ENCODE measurements at places on chromosomes 16 and 17. TPM values are rescaled to one million over a fixed set of nuclear protein-coding genes. Genes with fewer than 3 reads are reported as not detected.

DNA sequence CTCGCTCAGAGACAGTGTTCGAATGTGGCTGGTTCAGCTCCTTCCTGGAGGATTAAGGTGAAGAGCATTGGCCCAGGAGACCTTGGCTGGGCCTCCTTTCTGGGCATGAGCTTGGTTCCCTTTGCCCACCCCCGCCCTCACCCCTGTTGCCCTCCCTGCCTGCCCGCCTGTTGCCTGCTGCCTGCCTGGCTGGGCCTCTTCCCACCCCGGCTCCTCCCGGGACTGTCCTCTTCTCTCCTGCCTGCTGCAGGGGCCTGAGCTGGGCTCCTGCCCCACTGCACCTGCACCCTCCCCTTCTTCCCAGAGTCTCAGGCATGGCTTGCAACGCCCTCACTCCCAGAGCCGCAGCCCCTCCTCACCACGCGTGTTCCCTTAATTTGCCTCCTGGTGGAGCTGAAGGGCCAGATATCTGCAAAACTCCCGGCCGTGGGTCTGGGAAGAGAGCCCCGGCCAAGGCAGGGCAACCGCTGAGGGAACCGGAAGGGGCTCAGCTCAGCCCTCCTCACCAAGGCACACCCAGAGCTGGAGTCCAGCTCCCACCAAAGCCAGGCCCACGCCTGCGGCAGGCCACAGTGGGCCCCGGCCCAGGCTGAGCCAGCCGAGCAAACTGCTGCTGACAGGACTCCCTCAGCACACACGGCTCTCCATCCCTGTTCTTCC is 31.2 kb downstream of the MNT start:
- no peak for DNase-seq
- no peaks in the 10 kb centered on the region for H3K27me3 ChIP-seq
- no peaks in the 10 kb centered on the region for H3K36me3 ChIP-seq
- H3K4me1 ChIP-seq: no peaks in the 10 kb centered on the region
- H3K4me3 ChIP-seq: no peak overlapping the region

CRYM gene
- not detected for polyA plus RNA-seq

CES3 gene
- 7.3 TPM for polyA plus RNA-seq

GRCh38 chr16:49061137-49061714 is 220.4 kb downstream of the CBLN1 start:
- no peak overlapping the region for H3K4me3 ChIP-seq
- H3K4me1 ChIP-seq: no peaks in the 10 kb centered on the region
- H3K27ac ChIP-seq: no peak overlapping the region
- no peak for DNase-seq

GRCh38 chr17:16878606-16879005 is 93.3 kb downstream of the TNFRSF13B start:
- DNase-seq: no peak
- H3K27me3 ChIP-seq: no peaks in the 10 kb centered on the region
- no peak overlapping the region for H3K27ac ChIP-seq
- H3K4me1 ChIP-seq: no peaks in the 10 kb centered on the region
- H3K36me3 ChIP-seq: no peaks in the 10 kb centered on the region

Data from pancreas (tissue), 10 donors.